ENCODE measurements at places on chromosomes 2 and 18. TPM values are rescaled to one million over a fixed set of nuclear protein-coding genes. Genes with fewer than 3 reads are reported as not detected.

Gene PMAIP1
- total RNA-seq, result 22.5 TPM

Gene KCNG2
- not detected for total RNA-seq

Gene SPAST
- total RNA-seq, result 22.3 TPM

Gene SRD5A2
- not detected for total RNA-seq

Gene CCDC68
- total RNA-seq, result 0.19 TPM

Gene CYRIA
- 3.6 TPM for total RNA-seq

Gene ALPG
- not detected for total RNA-seq

- DNase-seq, result no peak
These were observed 9.1 kb downstream of the DNAH7 start for GRCh38 chr2:196059491-196059960.

GRCh38 chr2:22981785-22982184 is 403.2 kb upstream of the KLHL29 start:
- no peak for DNase-seq

DNA sequence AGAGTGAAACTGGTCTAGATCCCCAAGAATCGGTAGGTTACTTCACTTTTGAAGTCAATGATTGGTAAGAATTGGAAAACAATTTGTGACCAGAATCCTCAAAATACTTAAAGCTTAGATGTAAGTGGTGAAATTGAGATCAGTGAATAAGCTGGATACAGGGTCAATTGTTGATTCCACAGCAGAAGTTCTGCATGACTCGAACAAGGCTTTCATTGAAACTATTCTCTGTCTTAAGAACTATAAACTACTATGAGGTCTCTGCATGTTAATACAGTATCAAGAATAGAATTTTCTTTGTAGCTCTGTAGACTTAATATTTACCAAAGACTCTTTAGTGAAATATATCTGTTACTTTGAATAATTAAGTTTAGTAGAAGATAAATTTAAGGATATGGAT is 324.2 kb upstream of the FIGN start:
- DNase-seq, result no peak

DNA sequence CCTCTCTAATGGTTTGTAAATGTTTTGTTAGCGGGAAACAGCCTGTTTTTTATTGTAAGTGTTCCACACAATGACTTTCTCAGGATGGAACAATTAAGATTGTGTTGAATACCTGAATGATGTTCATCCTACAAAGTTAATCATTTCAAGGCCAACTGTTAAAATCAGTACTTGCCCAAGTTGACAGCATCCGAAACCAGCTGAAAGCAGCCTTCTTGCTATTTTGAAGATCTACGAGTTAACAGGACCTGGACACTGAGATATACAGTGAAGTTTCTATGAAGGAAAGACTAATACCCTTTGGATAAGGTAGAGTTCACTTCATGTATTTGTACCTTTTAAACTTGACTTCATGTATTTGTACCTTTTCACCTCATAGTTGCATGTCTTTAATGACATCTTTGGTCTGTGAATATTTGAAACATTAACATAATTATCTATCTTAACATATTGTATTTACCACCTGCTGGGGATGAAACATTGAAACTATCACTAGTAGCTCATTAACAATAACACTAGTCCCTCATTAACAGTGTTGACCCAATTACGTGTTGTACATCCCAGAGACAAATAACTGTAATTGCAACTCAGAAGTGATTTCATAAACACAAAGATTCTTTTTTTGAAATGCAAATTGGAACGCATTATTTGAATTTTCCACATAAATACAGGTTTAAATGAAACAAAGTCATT is 556.0 kb upstream of the MEX3C start:
- DNase-seq, result no peak

DNA sequence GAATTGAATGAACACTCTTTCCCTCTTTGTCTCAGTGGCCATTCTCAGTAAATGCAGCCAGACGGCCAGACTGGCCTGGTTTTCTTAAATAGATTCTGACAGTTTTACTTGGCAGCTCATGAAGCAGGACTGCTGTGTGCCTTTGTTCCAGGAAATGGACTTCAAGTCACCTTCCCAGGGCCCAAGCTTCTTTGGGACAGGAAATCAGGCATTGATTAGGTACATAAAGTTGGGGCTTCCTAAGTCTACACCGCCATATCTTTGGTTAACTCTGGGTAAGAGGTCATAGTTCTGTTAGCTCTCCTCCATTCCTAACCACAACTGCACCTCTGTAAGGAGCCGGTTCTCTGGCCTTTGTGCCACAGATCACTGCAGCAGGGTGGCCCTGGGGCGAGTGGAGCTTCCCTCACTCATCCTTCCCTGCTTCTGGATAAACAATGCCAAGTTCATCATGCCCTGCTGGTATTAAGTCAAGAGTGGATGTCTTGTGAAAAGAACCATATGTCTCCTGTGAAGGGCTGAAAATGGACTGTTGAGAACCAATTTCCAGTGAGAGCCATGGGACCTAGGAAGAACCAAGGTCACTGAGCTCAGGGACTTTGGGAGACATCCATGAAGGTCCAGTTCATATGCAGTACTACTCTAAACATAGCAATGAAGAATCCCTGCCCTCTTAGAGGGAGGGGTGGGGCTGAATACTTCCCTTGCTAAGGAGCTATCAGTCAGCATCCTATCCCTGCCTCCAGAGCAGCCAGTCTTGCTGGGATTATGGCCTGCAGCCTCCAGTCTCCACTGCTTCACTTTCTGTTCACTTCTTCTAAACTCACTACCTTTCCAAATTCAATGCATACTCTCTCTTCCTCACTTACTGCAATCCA is 122.6 kb upstream of the XPO1 start:
- DNase-seq, result no peak

GRCh38 chr2:71959494-71959893 is 188.2 kb downstream of the CYP26B1 start:
- no peak for DNase-seq

- DNase-seq, result no peak
These were observed 238.7 kb downstream of the VAPA start for GRCh38 chr18:10152475-10152874.

DNA sequence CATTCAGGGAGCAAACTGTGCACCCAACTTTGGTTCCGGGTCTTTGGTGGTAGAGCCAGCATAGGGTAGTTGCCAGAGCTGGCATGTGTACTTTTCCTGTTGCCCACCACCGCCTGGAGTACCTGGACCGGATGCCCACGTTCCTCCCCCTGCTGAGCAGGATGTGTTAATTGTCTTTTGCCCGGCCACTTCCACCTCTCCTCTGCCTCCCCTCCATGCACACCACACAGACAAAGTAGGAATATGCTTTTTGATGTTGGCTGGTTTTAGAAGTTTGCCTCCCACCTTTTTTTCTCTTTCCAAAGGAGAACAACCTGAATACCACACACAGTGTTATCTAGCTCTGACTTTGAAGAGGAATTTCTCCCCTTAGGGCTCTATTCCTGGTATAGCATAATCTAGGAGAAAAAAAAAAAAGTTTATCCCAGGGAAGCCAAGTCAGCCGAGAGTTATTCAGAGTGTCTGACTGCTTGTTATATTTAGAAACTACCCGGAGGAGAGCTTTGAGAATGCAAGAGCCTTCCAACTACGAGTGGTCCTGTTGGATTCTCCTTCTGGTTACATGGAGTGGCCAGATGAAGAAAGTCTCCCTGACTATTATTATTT is 111.9 kb downstream of the SETBP1 start:
- DNase-seq, result no peak

DNA sequence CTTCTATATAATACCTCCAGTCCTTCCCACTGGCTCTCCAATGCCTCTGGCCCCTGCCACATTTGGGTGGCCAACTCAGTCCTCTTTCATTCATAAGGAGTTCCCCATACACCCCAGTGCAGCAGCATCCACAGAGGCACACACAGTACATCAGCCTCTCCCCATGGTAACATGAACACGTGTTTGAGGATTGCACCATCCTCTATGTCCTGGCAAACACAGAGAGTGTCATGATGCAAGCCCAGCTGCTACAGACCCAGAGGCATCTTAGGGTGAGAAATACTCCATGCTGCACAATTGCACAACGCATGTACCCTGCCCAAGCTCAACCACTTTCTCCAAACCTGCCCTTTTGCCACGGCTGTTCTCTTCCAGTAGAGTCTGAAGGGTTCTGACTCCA is 11.5 kb downstream of the IGFBP5 start:
- peak; percentile 91 for DNase-seq

GRCh38 chr2:100767224-100767653 is 52.7 kb upstream of the NPAS2 start:
- DNase-seq, result no peak

All from suprapubic skin (tissue), 4 donors.